Activated T-helper 1 cell treated with anti-CD3 and anti-CD28 coated beads, Interleukin-2, amount 50 U/mL, for 16 hours (primary cell): ENCODE measurements at places on chromosomes 3 and 15.

DNA sequence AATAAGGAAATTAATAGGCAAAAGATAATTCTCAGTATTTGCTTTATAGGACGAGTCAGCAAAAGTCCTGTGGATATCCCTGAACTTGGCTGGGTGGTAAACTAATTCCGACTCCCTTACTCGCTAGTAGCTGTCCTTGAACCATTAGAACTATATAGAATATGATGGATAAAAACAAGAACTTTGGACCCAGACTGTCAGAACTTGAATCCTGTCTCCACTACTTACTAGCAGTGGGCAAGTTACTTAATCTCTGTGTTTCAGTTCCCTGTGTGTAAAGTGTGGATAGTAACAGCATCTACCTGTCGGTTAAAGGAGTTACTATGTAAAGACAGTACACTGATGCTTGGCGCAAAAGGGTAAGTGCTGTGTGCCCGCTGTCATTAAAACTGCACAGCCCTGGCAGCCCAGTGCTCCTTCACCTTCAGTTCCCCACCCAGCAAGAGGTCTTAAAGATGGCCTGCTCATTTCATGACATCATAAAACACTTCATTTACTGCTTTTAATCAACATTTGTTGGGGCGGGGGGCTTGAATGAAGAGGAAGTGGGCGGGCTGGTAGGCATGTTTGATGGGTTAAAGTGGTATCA is 7.3 kb downstream of the TPM1 start:
- no peak for DNase-seq

GRCh38 chr3:108054935-108055334 is 35.9 kb downstream of the CD47 start:
- no peak for DNase-seq

DNA sequence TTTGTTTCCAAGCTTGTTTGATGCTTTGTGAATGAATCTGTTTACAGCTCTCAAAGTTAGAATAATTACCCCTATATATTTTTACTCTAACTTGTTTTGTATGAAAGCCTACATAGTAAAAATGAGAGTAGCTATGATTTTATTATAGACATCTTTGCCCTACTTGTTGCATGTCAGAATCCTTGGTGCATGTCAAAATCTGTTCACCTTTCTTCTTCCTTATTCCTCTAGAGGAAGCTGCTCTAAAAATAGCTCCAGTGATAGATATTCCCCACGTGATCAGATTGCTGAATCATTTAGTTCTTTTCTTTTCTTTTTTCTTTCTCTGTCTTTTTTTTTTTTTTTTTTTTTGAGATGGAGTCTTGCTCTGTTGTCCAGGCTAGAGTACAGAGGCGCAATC is 39.8 kb downstream of the LRRC49 start:
- no peak for DNase-seq

DNA sequence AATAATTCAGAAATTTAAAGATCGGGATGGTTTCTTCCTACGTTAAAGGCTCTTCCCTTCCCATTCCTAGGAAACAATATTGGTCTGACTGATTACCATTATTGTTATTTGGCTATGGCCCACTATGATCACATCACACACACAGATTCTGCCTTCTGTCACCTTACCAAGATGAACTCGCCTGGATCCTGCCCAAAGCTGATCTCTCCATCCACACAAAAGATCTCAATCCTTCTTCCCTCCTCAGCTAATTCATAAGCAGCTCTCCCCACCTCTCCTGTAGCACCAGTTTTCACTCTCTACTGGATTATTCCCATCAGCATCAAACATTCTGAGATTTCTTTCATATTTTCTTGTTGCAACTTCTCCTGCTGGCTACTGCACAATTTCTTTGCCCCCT is 25.0 kb downstream of the PLCL2 start:
- DNase-seq = no peak

GRCh38 chr15:40266828-40267304 is 16.0 kb downstream of the ANKRD63 start:
- DNase-seq = no peak
